Heart right ventricle (tissue), 16 donors: ENCODE measurements at places on chromosomes 13 and 19.

DNA sequence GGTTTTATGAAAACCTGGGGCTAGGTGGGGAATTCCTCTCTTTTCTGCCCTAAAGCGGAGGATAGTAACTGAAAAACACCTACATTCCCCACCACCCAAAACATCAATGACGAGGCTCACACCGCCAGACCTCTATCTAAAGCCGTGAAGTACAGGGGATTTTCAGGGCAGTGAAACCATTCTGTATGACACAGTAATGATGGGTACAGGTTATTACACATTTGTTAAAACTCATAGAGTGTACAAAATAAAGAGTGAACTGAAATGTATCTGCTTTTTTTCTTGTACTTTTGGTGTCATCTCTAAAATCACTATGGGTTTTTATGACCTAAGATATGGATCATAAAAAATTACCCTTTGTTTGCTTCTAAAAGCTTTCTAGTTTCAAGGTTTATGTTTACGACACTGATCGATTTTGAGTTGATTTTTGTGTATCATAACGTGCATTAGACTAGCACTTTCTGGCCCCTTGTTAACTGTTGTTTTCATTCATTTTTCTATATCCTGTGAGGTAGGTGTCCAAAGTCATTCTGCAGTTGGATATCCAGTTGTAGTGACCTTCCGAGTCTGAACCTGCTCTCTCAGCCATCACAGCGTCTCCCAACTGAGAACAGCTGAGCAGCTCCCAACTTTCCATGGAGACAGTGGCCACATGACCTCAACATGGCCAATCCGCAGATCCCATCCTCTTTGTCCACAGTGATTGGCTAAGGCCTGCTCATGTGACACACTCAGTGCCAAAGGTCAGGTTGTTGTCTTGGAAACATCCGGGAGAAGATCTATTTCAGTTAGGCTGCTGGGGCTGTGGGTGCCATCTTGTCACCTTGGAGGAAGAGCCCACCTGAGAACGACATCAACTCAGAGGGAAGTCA, 10.3 kb downstream of the MBD3L2B start:
- no peaks in the 10 kb centered on the region for H3K36me3 ChIP-seq
- H3K27me3 ChIP-seq: no peaks in the 10 kb centered on the region
- H3K27ac ChIP-seq: no peak overlapping the region
- H3K4me1 ChIP-seq: peaks cover 27% of the 10 kb centered on the region
- H3K4me3 ChIP-seq: no peak overlapping the region

DNA sequence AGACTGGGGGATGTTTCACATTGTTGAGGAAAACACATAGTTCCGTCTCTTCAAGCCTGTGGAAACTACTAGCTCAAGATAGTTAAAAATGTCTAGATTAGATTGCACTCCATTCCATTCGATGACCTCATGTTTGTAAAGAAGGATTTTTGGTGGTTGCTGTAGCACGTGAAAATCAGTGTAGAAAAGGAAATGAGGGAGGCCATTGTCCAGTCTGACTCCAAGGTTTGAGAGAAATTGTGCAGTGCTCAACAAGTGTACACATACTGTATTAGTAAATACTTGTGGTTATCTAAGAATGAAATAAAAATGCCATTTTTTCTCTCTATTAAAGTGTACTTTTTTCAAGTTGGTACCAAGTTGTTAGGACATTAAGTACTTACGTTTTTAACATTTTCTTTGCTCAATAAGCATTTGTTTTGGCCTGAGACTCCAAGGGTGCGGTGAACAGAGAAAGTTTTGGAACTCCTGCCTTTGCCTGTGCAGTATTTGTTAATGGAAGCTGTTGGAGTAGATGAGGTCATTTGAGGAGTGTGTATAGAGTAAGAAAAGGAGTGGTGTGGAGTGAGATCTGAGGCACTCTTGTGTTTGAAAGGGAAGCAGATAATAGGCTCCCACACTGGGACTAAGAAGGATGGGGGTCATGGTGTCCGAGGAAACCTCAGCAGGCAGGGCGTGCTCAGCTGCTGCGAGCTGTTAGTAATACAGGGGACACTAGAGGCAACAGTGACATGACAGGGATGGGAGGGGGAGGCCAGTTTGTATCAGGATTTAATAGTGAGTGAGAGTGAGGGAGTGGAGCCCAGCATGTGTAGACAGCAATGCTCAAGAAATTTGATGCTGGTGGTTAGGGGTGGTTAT, 4.4 kb downstream of the WASF3 start:
- no peak overlapping the region for H3K27ac ChIP-seq
- peaks cover 4% of the 10 kb centered on the region for H3K27me3 ChIP-seq
- H3K4me3 ChIP-seq: no peak overlapping the region
- H3K36me3 ChIP-seq: no peaks in the 10 kb centered on the region
- H3K4me1 ChIP-seq: peaks cover 22% of the 10 kb centered on the region
- DNase-seq: no peak

- H3K27ac ChIP-seq: no peak overlapping the region
- H3K36me3 ChIP-seq: no peaks in the 10 kb centered on the region
- no peak overlapping the region for H3K4me3 ChIP-seq
- no peaks in the 10 kb centered on the region for H3K27me3 ChIP-seq
- H3K4me1 ChIP-seq: no peaks in the 10 kb centered on the region
These were observed 861.9 kb downstream of the GPC5 start for GRCh38 chr13:92260363-92260762.

DNA sequence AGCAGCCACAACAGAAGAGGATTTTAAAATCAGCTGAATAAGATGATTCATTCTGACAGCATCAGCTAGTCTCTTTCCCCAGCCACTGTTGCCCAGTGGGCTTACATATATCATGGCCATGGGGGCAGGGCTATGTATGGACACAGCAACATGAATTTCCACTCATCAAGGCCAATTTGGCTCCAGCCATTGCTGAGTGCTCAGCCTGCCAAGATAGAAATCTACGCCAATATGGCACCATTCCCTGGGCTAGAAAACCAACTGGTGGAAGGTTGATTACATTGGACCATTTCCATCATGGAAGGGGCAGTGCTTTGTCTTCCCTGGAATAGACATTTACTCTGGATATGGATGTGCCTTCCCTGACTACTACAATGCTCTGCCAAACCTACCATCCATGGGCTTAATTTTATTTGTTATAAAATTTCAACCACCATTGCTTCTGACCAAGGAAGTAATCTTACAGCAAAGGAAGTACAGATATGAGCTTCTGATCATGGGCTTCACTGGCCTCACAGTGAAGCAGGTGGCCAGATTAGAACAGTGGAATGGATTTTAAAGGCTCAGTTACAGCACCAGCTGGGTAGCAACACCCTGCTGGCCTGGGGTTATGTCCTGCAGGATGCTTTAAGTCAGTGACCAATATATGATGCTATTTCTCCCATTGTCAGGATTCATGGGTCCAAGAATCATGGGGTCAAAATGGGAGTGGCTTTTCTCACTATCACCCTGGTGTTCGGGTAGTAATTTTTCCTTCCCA, 9.8 kb upstream of the ALOX5AP start:
- H3K36me3 ChIP-seq: no peaks in the 10 kb centered on the region
- no peak overlapping the region for H3K4me3 ChIP-seq
- no peak overlapping the region for H3K27ac ChIP-seq
- peaks cover 10% of the 10 kb centered on the region for H3K27me3 ChIP-seq
- no peaks in the 10 kb centered on the region for H3K4me1 ChIP-seq
